ENCODE measurements at places on chromosomes 1 and 21. TPM values are rescaled to one million over a fixed set of nuclear protein-coding genes. Genes with fewer than 3 reads are reported as not detected.

Gene SMIM11
- total RNA-seq, result 29.0 TPM

Gene FCRL1
- not detected for total RNA-seq

DNA sequence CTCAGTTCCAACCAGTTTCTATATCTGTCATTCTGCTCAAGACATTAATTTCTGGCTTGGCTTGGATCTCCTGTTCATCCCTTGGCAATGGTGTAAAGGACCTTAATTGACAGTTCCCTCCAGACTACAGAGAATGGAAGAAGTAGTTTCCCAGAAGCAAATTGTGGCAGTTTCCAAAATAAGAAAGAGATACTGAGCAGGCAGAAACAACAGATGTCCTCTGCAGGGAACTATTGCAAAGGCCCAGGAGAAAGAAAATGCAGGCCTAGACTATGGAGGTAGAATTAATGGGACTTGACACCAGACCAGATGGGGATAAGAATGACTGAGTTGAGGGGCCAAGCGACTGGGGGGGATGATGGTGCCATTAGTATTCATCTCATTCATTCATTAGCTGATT is 6.1 kb upstream of the AK2 start:
- no peak for DNase-seq

Gene AIDA
- total RNA-seq, result 41.9 TPM

GRCh38 chr1:183212870-183213269 is 26.8 kb downstream of the LAMC2 start:
- no peak for DNase-seq

GRCh38 chr1:51867479-51868232 is 10.9 kb downstream of the NRDC start:
- no peak for DNase-seq

- no peak for DNase-seq
These were observed 26.2 kb downstream of the HSPA13 start for GRCh38 chr21:14356746-14357145.

Gene BCL2L15
- total RNA-seq, result 0.39 TPM

DNA sequence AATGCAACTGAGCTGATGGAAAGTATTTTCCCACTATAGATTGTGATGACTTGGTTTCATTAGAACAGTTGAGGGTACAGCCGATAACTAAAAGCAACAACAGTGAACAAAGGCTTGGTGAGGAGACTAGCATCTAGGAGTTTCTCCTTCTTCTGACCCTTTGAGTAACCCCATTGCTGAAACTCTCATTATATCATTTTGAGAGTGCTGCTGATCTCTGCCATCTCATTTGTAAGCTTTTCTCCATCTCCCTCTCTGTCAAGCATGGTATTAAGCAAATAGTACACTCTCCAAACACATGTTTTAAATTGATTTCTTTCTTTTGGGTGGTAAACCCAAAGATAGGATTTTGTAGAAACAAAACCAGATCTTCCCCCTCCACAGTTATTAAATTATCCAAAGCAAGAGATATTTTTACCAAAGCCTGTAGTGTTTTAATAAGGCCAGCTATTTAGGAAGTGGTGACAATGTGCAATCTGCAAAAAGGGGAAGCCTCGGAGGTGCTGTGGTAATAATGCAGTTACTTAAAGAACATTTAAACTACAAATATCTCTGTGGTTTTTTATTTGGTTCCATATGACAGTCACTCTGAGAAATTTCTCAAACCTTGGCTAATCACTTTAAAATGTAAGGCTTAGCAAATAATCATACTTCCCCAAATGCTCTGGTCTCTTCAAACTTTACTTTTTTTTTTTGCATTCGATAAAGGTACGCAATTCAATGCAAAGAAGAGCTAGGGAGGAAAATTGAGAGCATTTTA is 287.5 kb downstream of the HLX start:
- DNase-seq, result no peak

Gene NEGR1
- total RNA-seq, result not detected

Gene CATSPERE
- 0.25 TPM for total RNA-seq

DNA sequence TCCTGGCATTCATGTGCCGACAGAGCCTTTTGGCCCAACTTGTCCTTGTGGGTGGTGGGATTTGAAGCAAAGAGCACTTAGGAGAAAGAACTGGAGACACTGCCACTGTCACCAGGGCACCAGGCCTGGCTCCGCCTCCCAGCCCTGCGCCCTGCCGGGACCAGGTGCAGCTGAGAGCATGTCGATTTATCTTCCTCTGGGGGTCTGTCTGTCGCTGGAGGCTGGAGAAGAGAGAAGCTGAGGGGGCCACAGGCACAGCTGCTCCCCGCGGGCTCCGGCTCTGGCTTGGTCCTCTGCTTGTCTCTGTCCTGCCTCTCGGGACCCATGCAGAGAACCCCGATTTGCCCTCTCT is 28.2 kb downstream of the PCNT start:
- no peak for DNase-seq

Gene VAMP4
- total RNA-seq, result 11.8 TPM

Data from activated T-helper 2 cell treated with anti-CD3 and anti-CD28 coated beads, Interferon-gamma antibody, Interleukin-2, Interleukin-4, amounts not matched to agents 10 μg/mL and 5 μg/mL and 100 μg/mL, durations not matched to agents 14 hours and 24 hours and 36 hours (primary cell).